ENCODE measurements at places on chromosomes 11 and 22.
A peak's percentile ranks its signal among the peaks of the same experiment; 100 is the strongest.

DNA sequence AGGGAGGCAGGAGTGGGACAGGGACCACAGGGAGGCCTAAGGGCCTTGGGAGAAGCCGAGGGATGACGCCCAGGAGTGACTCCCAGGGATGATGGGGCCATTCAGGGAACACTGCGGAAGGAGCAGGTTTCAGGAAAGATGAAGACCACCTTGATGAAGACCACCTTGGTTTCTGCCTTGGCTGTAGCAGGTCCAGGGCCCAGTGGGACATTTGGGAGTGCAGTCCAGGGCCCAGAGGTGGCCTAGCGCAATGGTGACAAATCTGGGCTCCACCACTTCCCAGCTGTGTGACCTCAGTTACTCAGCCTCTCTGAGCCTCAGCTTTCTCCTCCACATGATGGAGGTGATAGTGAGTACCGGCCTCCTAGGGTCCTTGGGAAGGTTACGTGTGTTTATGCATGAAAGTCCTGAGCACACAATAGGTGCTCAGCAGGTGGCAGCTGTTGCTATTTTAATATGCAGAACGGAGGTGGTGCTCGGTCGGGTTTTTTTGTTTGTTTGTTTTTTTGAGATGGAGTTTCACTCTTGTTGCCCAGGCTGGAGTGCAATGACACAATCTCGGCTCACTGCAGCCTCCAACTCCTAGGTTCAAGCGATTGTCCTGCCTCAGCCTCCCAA is 770 bp downstream of the TSGA10IP start:
- peak; percentile 68 for DNase-seq

DNA sequence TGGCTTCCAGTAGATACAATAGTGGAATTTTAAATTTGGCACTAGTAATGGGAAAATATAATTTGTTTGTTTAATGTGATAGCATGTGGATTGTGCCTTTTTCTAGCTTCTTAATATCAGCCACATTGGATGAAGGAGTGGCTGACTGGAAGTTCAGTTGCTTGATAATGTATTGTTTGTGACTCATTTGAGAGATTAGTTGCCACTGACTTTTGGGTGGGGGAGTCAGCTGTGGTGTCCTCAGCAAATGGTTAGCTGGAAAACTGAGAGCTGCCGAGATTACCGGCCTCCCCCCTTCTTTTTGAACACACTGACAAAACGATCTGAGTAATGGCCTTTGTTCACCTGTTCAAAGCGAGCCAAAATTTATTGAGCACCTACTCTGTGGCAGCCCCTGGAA is 5.5 kb downstream of the JAM3 start:
- no peak for DNase-seq

- peak; percentile 30 for DNase-seq
Measured at GRCh38 chr11:17600316-17601255, 53.5 kb downstream of the OTOG start.

- DNase-seq: no peak
Measured at GRCh38 chr11:132358573-132358953, 988.1 kb downstream of the NTM start.

DNA sequence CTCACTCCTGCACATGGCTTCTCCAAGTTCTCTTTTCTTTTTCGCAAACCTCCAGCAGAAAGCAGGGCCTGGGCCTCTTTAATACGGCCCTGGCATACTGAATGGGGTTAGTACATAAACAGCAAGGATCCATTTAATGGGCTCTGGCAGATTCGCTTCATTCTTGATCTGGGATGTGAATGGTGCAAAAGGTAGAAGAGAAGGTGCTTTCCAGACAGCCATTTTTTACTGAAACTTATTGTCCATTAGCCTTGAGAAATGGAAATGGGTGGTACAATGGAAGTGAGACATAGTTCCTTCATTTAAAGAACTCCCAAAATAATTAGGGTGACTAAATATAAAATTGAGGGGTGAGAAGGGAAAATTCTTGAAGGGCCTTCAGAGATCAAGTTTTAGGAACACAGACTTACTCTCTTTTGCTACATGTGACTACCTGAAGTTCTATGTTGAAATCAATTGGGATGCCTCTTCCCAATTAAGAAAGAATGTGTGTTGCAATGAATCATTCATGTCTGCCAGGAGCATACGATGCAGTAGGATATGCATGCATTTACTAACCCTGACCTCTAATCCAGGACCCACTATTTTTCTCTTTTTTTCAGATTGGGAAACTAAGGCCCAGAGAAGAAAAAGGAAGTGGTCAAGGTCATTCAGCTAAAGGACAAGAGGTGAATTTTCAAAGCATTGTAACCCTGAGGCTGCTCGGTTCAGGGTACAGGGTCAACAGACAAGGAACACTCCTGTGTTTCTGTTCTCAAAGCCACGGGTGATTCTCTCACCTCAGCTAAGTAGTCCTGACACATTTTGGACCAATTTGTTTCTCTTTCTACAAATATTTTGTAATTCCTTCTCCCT is 144.1 kb downstream of the BBOX1 start:
- DNase-seq: peak; percentile 54

- peak; percentile 77 for DNase-seq
Measured at GRCh38 chr11:119533921-119534736, 111.2 kb upstream of the THY1 start.

DNA sequence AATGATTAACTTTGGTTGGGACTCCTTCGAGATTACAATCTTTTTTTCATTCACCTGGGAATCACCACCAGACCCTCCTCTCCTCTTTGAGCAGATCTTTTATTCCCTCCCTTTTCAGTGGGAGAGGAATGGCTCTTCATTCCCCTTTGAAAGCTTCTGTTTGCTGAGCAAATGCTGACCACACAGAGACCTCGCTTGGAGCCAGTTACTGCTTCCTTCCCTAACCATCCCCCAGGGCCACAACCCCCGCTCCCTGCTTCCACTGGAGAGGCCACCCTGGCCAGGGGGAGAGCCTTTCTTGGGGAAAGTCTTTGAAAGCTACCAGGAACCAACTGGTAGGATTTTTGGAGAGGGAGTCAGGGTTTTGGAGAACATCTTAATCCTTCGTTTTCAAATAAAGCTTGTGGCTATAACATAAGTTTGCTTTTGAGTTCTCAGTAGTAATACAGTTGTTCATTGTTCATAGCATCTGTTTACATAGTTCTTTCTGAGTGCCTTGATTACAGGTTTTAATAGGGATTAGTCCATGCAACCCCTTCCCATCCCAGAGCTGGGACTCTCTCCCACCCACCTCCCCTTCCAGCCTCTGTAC is 138.4 kb downstream of the DBX1 start:
- DNase-seq: no peak

- peak; percentile 24 for DNase-seq
Measured at GRCh38 chr22:32600147-32600546, 125.5 kb downstream of the FBXO7 start.

GRCh38 chr11:99383648-99384245 is 363.0 kb downstream of the CNTN5 start:
- no peak for DNase-seq

DNA sequence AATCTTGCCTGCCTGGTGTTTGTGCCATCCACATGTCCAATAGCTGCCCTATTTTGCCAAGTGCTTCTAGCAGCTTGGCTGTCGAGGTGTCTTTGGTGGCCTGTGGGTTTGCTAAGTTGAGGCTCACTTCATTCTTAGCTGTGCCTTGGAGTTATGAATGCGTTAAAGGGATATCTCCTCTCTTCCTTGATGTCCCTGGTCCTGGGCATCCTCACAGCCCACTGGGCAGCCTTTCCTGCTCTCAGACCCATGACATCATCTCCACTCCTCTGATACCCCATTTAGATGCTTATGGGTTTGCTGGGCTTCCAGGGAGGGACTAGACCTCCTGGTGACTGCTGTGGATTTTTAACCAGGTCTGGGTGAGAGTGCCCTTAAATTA is 1.3 kb downstream of the LDLRAD3 start:
- DNase-seq: no peak

DNA sequence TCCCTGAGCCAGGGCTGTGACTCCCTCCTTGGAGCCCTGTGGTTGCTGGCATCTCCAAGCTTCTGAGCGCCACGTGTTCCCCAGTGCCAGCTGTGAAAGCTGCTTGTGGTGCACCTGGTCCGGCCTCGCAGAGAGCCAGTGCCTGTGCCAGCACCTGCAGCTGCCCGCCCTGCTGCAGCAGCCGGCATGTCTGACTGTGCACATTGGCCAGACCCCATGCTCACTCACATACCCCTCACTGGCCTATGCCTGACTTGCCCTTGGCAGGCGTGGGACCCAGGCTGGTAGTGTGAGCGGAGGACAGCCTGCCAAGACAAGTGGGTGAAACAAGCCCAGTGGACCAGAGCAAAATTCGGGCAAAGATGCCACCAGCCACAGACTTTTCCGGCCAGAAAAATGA is 9.8 kb downstream of the MRPL48 start:
- no peak for DNase-seq

DNA sequence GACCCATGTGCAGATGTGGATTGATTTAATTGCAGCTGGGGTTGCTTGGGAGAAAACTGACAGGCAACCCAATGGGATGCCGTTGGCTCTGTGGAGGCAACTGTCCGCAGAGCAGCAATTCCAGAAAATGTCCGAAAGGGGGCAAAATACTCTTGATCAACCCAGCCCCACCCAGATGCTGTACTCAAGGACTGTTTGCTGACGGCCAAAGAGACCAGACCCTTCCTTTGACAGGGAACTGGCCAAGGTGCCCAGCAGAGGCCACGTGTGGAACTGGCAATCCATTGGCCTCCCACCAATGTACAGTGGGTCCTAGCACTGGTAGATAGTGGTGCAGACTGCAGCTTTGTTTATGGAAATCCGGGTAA is 29.7 kb upstream of the KCNA4 start:
- DNase-seq: peak; percentile 73

- DNase-seq: no peak
Measured at GRCh38 chr22:28030473-28030872, 111.4 kb upstream of the PITPNB start.

- no peak for DNase-seq
Measured at GRCh38 chr11:68196219-68196618, 16.9 kb downstream of the KMT5B start.

- no peak for DNase-seq
Measured at GRCh38 chr22:38792833-38793232, 1.1 kb downstream of the DNAL4 start.

DNA sequence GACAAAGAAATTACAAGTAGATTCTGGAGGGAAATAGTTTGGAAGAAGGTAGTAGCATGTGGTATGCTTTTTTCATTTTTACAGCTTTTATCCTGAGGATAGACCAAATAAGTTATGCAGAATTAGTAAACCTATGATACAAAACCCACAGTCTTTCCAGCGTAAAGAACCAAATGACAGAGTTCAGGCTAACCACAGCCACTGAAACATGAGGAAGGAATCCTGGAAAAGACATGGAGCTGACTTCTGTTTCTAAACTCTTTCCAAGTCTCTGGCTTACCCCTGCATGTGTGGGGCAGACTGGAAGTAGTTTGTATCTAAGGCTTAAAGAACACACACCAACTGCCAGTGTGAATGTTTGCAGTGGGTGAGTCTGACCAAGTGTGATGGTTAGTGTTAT is 258.4 kb upstream of the TENM4 start:
- DNase-seq: no peak

DNA sequence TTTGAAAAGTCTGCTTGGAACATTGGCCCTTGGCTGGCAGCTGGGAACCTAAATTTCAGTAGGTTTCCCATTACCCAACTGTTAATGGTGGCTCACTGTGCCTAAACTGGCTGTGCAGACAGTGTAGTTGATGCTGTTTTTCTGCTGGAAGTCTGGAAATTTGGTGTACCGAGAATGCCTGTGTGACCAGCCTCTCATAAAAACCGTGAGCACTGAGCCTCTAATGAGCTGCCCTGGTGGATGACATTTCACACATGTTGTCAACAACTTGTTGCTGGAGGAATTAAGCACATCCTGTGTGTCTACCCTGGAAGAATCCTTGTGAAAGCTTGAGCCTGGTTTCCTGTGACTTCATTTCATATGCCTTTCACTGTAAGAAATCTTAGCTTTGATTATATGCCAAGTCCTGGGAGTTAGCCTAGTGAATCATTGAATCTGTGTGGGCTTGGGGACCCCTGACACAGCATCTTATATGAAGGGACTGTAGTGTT is 131.1 kb downstream of the LDLRAD3 start:
- DNase-seq: no peak

DNA sequence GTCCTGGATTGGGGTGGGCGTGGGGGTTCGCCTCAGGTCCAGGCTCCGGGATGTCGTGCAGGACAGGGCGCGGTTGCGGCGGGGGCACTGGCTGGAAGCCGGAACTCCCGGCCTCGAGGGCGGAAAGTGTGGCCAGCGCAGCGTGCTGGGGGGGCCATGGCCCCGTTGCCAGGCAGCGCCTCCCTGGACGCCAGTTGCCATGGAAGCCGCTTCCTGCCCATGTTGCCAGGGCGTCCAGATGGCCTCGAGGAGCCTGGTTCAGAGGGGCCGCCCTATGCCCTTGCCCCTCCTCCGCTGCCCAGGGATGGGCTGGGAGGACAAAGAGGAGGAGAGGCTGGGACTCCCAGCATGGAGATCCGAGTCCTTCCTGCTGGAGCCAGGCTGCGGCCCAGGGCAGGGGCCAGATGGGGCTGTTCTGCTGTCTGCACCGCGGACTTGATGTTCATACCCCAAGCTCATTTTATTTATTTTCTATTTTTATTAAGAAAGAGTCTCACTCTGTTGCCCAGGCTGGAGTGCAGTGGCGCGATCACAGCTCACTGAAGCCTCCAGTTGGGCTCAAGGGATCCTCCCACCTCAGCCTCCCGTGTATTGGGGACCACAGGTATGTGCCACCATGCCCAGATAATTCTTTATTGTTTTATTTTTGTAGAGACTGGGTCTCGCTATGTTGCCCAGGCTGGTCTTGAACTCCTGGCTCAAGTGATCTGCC is 4.6 kb upstream of the CCDC188 start:
- no peak for DNase-seq

- DNase-seq: no peak
Measured at GRCh38 chr11:97309291-97309690, 919.5 kb downstream of the JRKL start.

- no peak for DNase-seq
Measured at GRCh38 chr22:41146573-41146972, 54.2 kb downstream of the EP300 start.

GRCh38 chr11:32309530-32310213 is 125.7 kb downstream of the WT1 start:
- no peak for DNase-seq

GRCh38 chr22:24803064-24803542 is 2.9 kb upstream of the SGSM1 start:
- DNase-seq: peak; percentile 89

DNA sequence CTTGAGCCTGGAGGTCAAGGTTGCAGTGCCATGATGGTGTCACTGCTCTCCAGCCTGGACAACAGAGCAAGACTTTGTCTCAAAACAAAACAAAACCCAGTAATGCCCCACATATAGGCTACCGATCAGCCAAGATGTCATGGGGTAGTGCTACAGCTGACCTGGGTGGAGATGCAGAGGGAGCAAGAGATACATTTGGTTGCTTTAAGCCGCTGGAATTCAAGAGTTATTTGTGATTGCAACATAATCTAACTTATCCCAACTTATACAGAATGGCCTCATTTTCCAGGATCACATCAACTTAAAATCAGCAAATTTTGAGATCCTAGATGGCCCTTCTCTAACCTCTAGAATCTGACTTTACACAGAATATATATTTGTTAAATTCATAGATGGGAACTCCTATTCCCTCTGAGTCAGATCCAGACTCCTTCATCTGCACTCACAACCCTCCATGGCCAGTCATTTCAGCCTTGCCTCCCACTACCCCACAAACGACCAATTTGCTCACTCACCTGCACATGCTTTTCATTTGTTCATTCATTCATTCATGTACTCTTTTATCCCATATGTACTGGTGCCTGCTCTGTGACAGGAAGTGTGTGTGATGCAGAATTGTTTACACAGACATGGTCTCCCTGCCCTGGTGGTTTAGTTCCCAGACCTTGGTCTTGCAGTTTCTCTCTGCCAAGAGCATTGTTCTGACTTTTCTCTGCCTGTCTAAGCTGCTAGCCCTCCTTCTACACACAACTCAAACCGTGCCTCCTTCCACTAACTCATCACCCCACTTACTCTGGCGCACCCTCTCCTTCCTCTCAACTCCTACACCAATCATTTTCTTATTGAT is 24.1 kb upstream of the APLNR start:
- no peak for DNase-seq

All from mesendoderm (in vitro differentiated cells).